Activated CD8-positive, alpha-beta memory T cell treated with anti-CD3 and anti-CD28 coated beads for 4 hours (primary cell): ENCODE measurements at places on chromosomes 12 and 14.

DNA sequence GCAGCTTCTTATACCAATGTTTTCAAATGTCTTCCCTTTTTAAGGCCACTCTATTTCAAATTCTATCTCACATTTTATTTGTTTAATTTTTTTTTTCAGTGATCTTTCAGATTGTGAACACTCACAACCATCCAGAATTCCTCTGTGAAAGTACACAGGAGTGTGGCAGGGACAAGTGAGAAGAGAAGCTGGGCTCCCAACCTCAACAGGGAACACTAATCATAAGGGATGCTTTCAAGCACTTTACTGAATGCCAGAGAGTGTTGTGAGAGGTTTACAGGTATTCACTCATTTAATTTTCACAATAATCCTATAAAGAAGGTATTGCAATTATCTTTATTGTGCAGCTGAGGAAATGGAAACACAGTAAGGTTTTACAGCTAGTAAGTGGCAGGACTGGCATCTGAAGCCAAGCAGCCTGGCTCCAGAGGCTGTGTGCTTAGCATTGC lies 60.1 kb upstream of the PYGL start:
- no peak for DNase-seq

- no peak for DNase-seq
Observed at GRCh38 chr12:32083489-32083888, 23.2 kb upstream of the BICD1 start.

- DNase-seq: no peak
Observed at GRCh38 chr14:47009615-47010014, 358.0 kb upstream of the RPL10L start.

GRCh38 chr12:2242216-2242615 lies 189.4 kb downstream of the CACNA1C start:
- DNase-seq: no peak

DNA sequence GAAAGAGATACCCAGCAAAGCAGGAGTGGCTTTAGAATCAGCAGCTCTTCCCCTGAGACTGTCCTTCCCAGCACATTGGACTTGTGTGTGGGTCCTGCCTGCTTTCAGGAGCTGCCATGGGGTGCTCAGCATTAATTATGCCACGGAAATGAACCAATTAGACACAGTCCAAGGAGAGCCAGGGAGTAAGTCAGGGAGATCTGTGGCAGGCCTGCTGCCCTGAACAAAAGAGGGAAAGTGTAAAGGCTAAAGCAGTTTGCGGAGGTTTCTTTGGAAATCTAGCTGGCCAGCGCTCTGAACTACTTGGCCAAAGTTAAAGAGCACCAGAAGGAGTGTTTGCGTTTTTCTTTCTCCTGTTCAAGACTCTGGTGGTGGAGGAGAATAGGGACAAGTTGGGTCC lies 65.7 kb upstream of the SRSF5 start:
- DNase-seq: no peak

DNA sequence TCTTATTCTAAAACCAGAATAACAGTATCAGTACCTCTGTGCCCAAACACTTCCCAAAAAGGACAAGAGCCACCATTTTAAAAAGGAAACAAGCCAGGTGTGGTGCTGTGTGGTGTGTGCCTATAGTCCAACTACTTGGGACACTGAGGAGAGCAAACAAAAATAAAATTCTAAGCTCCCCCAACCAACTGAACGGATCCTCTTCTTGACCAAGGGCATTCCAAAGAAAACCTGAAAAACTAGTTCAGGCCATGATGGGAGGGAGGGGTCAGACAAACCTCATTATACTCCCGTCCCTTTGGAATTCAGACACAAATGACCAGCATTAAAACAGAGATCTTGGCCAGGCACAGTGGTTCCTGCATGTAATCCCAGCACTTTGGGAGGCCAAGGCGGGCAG lies 20.5 kb downstream of the SLC11A2 start:
- DNase-seq: no peak

- DNase-seq: no peak
Observed at GRCh38 chr12:60947533-60947932, 1312.7 kb upstream of the USP15 start.

- DNase-seq: no peak
Observed at GRCh38 chr14:69039288-69039628, 60.2 kb upstream of the ACTN1 start.

- no peak for DNase-seq
Observed at GRCh38 chr12:94622475-94622874, 27.9 kb downstream of the TMCC3 start.

- DNase-seq: no peak
Observed at GRCh38 chr12:131209082-131210070, 255.7 kb downstream of the ADGRD1 start.

GRCh38 chr12:3305464-3305863 lies 185.5 kb upstream of the PRMT8 start:
- no peak for DNase-seq

DNA sequence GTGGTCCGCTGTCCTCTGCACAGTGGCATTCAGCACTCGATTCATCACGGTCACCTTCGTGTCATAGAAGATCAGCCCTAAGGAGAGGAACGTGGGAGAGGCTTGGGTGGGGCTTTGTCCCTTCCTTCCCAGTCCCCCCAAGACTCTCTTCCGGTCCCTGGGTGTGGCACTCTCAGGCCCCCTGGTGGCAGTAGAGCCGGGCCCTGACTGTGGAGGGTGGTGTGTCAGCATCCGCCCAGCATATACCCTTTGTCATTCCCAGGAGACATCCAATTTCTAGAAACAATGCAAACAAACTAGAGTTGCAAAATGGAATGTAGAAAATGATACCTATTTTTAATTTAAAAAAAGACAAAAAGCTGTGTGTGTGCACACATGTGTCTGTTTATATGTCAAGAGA lies 45.0 kb downstream of the TRAFD1 start:
- DNase-seq: no peak

GRCh38 chr14:62084020-62084419 lies 321.8 kb downstream of the SNAPC1 start:
- DNase-seq: no peak

- no peak for DNase-seq
Observed at GRCh38 chr12:228846-229200, 14.9 kb upstream of the SLC6A12 start.

- DNase-seq: no peak
Observed at GRCh38 chr12:3827301-3828000, 45.7 kb downstream of the PARP11 start.

- no peak for DNase-seq
Observed at GRCh38 chr14:105577314-105577861, 51.0 kb downstream of the TMEM121 start.

DNA sequence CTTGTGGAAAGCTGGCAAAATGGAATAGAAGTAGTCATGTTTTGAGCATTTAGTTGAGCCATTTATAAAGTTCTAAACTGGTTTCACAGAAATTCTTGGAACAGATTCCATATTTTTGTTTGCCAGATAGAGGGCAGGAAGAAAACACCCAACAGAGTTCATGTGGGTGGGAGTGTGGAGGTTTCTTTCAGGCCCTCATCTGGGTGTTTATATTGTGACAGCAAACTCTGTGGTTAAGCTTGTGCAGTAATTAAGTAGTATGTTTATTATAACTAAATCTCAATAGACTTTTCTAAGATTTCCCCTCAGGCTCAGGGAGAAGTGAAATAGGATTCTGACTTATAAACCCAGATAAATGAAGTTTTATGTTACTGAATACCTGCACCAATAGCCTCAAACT lies 57.4 kb downstream of the SPPL3 start:
- no peak for DNase-seq

- DNase-seq: no peak
Observed at GRCh38 chr14:69077841-69078240, 75.1 kb downstream of the DCAF5 start.

DNA sequence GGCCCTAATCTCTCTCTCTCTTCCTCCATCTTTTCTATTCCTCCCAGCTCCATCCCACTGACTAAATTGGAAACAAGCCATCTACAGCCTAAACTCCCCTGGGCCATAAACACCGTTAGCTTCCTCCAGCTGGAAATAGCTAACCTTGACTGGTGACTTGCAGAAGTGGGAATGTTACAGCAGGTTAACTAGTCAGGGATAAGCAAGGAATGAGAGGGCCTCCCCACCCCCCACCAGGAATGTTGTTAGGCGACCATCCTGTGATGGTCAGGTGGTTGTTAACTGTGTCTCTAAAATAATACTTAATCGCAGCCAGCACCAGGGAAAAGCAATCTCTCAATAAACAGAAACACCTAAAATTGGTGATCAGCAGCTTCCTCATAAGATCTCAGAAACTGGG lies 40.8 kb downstream of the MIS18BP1 start:
- no peak for DNase-seq

- no peak for DNase-seq
Observed at GRCh38 chr12:26473291-26473690, 277.9 kb downstream of the SSPN start.

GRCh38 chr14:105862581-105863239 lies 336.3 kb downstream of the TMEM121 start:
- DNase-seq: no peak

DNA sequence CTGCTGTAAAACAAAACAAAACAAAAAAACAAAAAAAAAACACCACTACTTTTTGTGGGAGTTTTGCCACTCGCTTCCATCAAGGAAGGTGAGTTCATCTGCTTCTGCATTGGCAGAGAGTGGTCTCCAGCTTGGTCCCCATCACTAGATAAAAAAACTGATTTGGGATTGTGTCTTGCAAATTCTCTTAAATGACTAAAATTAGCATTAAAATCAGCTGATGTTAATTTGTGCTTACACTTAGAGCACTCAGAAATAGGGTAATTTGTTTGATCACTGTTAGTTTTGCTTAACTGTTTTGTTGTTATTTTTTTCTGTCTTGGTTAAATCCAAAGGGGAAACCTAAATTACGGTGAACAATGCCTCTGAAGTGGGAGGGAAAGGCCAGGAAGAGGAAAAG lies 1048.0 kb downstream of the LRFN5 start:
- no peak for DNase-seq

DNA sequence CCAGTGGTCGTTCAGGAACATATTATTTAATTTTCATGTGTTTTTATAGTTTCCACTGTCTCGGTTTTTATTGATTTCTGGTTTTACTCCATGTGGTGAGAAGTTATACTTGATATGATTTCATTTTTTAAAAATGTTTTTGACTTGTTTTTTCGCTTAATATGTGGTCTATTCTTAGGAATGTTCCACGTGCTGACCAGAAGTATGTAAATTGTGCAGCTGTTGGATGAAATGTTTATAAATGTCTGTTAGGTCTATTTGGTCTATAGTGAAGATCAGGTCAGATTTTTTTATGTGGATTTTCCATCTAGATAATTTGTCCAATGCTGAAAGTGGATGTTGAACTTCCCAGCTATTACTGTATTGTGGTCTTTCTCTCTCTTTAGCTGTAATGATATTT lies 433.8 kb upstream of the MIS18BP1 start:
- no peak for DNase-seq

DNA sequence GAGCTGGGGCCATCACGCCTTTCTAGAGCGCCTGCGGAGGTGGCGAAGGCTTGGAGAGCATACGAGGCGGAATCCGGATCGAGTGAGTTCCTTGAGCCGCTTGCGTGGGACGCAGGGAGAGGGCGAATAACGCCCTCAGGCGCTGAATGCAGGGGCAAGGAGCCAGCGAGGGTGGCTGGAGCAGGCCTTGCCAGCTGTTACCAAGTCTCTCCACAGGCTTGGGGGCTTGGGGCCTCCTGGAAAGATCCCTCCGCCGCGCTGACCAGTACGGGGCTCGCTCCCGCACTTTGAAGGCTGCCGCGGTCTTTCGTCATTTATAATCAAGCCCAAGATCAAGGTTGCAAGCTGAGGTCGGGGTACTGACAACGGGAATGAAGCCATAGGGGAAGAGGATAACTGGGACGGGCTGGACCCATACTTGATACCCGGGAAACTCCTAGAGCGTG lies 1.2 kb downstream of the FLRT2 start:
- DNase-seq: no peak

GRCh38 chr12:72236071-72236705 lies 36.0 kb upstream of the TRHDE start:
- DNase-seq: no peak

- no peak for DNase-seq
Observed at GRCh38 chr12:58387199-58387598, 445.8 kb downstream of the ATP23 start.

DNA sequence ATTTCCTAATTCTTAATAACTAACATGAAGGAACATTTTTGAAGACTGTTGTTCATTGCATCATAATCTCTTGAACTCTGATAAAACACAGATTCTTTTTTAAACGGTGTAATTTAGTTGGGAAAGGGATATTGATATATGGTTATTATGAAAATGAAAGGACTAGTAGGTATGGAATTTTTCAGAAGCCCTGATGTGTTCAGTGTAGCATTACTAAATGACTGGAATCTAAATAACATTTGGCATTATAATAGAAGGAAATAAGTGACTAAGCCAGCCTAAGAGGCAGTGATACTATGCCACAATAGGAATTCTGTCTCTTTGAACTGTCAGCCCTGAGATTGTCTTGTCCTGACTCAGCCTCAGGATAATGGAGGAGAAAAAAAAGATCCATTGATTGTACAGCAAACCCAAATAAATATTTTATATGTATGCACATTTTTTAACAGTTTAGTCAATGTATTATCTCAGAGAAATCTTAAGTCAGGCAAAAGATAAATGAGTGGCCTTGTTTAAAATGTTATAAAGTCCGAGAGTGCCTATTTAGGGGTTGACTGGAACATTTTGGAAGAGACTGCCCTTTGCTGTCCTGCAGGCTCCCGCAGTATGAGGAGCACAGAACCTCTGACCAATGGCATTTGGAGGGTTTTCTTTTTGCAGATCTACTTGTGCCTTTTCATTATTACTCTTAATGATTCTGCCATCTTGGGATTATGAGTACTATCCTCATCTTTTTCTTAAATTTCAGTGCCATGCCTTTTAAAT lies 271.2 kb downstream of the EGLN3 start:
- no peak for DNase-seq

DNA sequence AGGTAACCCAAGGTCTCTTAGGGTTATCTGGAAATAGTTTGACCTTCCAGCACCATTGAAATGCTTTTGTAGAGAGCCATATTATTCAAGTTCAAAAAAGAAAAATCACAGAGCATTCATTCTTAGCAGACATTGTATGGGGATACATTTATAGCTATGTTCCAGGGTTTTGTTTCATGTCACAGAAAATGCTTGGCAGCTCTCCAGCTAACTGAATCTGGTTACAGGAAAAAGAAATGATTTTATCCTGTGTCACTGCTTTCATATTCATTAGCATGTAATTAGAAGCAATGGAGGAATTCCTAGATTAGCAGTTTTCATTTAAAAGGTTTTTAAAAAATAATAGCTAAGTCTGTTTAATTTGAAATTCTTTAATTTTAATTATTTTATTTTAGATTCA lies 78.9 kb downstream of the SNAPC1 start:
- no peak for DNase-seq

DNA sequence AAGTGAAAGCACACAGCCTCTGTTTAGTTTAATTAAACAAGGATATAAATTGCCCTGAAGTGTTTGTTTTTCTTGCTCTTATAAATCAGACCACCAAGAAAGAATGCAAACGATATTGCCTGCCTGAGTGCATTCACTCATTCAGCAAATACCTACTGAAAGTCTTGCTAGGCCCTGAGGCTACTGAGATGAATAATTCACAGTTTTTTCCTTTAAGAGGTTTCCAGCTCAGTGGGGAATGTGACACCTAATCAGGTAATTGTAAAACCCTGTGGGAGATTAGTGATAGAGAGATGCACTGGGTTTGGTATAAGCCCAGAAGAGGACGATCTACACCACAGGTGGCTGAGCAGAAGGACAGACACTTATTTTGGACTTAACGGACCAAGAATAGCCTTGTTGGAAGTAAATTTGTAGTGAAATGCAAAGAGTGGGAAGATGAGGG lies 151.4 kb downstream of the SLC35F4 start:
- DNase-seq: no peak
